Mesothelial cell of epicardium (in vitro differentiated cells): ENCODE measurements at places on chromosomes 11 and 22. TPM values are rescaled to one million over a fixed set of nuclear protein-coding genes. Genes with fewer than 3 reads are reported as not detected.

The CRYBB1 gene
- not detected in 3 replicates for total RNA-seq

The KCNJ11 gene
- 2.0 to 3.0 TPM (median 2.1 TPM) in 3 replicates for total RNA-seq

The SHANK2 gene
- total RNA-seq: 2.1 to 3.8 TPM (median 2.2 TPM) in 3 replicates

The CHADL gene
- total RNA-seq: 3.2 to 4.6 TPM (median 3.3 TPM) in 3 replicates

The ARHGAP20 gene
- total RNA-seq: 8.4 to 9.0 TPM (median 8.9 TPM) in 3 replicates

The HEPACAM gene
- 0.07 TPM in 2 of 3 replicates, not detected in the other for total RNA-seq

The FERMT3 gene
- total RNA-seq: 4.8 to 8.4 TPM (median 5.9 TPM) in 3 replicates

The A4GALT gene
- 0.67 to 0.84 TPM (median 0.82 TPM) in 3 replicates for total RNA-seq

The TRIM66 gene
- total RNA-seq: 8.3 to 10.1 TPM (median 8.7 TPM) in 3 replicates

The OR8D4 gene
- total RNA-seq: 0.07 to 0.20 TPM (median 0.11 TPM) in 3 replicates

The AIP gene
- total RNA-seq: 43.6 to 45.2 TPM (median 44.6 TPM) in 3 replicates
